ENCODE measurements at places on chromosomes 6 and 20.

- peak; percentile 26 for DNase-seq
These were observed 58.9 kb upstream of the IFNGR1 start for GRCh38 chr6:137277971-137278637.

- DNase-seq = no peak
These were observed 65.6 kb downstream of the THBS2 start for GRCh38 chr6:169188051-169188470.

DNA sequence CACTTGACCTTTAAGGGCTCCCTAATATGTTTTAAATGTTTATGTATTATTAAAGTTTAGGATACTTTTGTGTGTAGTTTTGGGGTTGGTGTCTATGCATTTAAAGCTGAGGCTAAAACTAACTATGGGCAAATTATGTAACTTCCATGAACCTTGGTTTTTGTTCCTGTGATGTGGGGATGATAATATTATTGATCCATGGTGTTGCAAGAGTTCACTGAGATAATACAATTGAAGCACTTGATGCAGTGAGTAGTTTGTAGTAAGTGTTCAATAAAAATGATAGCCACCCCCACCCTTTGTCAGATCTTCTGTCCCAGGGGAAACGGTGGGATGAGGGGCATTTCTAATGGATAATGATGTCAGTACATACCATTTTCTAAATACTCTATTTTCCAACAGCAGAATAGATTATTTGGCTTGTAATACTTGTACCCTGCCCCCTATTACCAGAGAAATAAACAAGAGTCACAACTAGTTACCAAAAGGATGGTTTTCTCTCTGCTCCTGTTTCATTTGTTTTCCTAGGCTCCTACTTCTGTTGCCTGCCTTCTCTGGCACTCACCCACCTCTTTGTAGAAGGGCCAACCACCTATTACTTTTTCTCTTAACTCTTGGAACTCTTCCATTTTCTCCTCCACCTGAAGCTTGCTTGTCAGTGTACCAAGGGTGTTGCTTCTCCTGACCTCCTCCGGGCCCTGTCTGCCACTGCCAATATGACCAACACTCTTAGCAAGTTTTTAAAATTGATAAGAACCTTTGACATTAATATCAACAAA is 97.9 kb downstream of the RCAN2 start:
- DNase-seq = no peak

DNA sequence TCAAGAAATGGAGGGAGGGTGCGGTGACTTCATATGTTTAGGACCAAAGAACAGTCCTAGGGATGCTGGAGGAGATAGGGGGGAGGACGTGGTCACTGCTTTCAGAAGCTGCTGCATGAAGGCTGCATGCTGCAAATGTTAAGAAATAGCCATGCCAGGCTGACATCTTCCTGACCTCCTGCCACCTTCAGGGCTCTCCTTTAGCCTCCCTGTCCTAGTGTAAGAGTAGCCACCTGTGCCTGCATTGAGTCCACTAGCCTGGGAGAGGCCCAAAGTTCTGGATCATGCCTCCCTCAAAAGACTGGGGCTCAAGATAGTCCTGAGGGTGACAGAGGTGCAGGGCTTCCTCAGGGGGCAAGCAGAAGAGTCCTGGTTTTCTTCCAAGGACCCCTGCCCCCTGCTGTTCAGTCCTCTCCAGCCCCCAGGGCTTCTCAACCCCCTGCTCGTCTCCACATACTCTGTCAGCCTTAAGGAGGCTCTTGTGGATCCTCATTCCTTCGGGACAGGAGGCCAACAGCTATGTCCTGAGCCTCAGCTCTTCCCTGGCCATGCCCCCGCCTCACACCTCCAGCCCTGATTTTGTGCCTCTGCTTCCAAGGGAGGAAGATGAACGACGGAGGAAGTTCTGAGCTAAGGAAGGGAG is 96.3 kb downstream of the MRPL14 start:
- DNase-seq = no peak

DNA sequence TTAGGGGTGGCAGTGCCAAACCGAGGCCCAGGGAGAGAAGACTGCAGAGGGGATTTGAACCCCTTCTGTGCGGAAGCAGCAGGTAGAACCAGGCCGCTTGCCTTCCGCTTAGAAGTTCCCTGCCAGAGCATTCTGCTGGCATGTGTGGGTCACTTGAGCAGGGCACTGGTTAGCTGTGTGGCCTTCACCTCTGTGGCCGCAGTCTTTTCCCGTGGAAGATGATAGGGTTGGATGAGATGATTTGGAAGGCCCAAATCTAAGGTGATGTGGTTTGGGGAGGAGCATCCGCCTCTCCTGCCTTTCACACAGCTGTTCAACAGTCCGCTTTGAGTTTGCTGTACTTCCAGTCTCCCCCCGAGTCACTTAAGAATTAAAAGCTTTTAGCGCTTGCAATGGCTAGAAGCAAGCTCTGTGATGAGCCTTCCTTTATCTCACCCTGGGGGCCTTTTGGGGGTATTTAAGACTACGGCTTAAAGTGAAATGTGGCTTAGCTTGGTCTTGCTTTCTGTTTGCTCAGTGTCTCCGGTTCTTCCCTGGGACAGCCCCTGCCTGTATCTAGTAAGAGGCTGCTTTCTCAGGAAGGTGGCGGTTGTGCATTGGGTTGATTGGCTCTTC is 743 bp downstream of the CMTR1 start:
- peak; percentile 26 for DNase-seq

DNA sequence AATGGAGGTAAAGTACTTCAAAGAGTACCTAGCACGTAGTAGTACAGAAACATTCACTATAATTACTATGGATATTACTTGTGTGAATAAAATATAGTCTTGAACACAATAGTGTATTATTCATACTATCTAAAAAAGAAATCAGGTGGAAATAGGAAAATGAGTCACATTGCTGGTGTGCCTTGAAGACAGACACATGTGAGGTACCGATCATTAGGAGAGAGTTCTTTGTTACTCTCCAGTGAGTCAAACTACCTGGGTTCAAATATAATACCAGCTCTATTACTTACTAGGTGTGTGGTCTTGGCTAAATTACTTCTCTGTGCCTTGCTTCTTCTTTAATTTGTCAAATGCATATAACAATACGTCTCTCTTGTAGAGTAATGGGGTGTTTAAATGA is 50.8 kb upstream of the BEND6 start:
- no peak for DNase-seq

GRCh38 chr6:109050012-109050411 is 44.6 kb downstream of the SESN1 start:
- peak; percentile 35 for DNase-seq

DNA sequence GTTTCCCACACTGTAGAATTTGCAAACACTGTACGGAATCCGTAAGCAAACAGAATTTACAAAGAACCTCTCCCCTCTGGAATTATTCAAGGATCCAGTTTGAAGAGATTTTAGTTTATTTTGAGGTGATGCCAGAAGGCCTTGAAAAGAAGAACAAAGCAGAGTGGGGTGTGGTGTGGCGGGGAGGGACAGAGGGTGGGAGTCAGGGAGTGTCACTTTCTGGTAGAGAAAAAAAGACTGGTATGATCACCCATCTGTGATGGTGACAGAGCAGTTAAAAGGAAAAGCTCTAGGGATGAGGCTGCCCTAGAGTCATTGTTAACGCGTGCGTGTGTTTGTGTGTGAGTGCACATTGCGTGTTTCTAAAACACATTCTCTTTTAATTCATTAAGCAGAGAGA is 97.0 kb upstream of the F13A1 start:
- no peak for DNase-seq

DNA sequence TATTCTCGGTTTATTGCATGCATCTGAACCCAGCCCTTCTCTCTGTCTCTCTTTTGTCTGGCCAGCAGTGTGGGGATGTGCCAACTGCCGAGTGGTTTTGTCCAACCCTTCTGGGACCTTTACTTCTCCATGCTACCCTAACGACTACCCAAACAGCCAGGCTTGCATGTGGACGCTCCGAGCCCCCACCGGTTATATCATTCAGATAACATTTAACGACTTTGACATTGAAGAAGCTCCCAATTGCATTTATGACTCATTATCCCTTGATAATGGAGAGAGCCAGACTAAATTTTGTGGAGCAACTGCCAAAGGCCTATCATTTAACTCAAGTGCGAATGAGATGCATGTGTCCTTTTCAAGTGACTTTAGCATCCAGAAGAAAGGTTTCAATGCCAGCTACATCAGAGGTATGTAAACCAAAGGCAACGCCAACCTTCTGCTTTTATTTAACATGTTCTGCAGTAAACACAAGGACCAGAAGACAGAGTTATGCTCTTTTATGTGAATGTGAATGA is 65.8 kb downstream of the ADGRG6 start:
- no peak for DNase-seq

DNA sequence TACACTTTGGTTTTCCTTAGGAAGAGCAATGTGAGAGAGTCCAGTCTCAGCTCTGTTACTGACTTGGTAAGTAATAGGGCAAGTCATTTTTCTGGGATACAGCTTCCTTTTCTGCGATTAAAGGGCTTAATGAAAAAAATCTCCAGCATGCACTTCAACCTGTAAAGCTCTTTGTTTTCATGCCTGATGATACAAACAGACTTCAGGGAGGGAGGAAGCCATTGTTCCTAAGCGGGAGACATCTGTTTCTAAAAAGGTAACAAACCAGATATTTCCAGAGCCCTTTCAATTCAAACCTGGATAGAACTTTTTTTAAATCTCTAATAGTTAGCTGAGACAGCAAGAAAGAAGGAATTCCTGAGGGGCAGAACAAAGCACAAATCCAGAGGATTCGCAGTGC is 5.2 kb upstream of the CASS4 start:
- DNase-seq = no peak

DNA sequence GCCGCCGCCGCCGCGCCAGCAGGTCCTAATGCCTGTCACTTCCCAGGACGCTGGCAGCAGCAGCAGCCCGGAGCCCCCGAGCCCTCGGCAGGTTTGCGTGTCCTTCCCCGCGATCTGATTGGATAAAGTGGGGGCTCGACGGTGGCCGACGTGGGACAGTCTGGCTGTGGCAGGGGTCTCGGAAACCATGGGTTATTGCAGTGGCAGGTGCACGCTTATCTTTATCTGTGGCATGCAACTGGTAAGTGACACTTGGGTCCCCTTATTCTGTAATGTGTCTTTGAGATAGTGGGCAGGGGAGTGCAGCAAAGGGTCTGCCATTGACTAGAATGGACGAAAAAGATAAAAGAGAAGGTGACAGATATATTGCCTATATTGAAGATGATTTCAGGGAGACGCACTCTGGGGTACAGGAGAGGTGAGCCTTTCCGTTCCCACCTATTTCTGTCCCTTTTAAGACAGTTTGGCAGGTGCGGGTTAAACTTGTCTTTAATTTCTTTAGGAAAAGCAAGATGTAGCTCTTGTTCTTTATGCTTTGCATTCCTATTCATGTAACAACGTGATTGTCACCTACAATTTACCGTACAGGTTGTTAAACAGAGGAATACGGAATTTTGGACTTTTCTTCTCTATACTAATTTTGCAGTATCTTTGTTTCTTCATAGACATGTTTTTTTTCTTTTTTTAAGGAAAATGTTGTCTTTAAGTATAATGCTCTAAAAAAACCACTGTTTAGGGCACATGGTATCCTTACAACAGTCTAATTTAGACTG is 535 bp downstream of the NKAIN2 start:
- peak; percentile 2 for DNase-seq

DNA sequence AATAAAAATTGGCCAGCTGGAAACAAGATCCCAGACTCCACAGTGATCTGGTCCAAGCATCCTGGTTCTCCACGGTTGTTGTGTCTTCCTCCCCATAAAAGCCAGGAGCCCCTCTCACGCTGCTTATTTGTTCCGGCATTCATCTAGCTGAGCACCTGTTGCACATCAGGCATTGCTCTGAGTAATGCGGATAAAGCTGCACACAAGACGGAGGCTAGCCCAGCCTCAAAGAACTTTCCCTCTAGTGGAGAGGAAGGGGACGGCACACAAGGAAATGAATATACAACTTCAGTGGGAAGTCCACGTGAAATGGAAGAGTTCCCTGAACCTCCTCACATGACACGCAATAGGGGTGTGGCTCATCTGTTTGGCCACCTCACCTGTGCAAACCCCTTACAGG is 30.3 kb upstream of the NXT1 start:
- DNase-seq = peak; percentile 16

GRCh38 chr6:15420959-15421438 is 175.1 kb downstream of the JARID2 start:
- no peak for DNase-seq
